ENCODE measurements at places on chromosomes 6 and 20. TPM values are rescaled to one million over a fixed set of nuclear protein-coding genes. Genes with fewer than 3 reads are reported as not detected.

The PNLDC1 gene
- 0.96 TPM for total RNA-seq

The LRRC73 gene
- total RNA-seq, result 0.37 TPM

The VSX1 gene
- total RNA-seq, result not detected

The PCK1 gene
- not detected for total RNA-seq

The SLC22A1 gene
- 1.8 TPM for total RNA-seq

Measured in activated naive CD8-positive, alpha-beta T cell treated with anti-CD3 and anti-CD28 coated beads, Interleukin-2, amount 10 ng/mL, durations not matched to agents 7 days and 5 days (primary cell).